ENCODE measurements at places on chromosomes 2 and 18.
A peak's percentile ranks its signal among the peaks of the same experiment; 100 is the strongest.

DNA sequence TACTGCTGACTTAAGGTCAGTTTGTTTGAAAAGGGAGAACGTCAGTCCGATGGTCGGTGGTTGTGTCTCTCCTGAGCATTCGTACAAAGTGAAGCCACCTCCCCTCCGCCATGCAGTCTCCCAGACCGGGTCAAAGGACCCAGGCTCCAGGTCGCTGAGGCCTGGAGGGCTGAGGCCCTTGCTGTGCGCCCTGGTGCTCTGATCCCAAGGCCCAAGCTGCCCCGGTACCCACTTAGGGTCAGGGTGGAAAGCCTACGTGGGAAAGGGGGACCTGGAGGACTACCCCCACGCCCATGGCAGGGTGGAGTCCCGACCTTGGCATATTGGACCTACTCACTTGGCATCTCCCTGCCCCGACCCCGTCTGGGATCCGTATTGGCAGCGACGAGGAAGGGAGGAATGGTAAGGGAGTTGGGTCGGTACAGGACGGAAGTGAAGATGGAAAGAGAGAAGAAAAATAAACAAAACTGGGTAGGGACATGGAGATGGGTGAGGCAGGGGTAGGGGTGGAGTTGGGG, 8.0 kb upstream of the SIX3 start:
- DNase-seq = no peak

DNA sequence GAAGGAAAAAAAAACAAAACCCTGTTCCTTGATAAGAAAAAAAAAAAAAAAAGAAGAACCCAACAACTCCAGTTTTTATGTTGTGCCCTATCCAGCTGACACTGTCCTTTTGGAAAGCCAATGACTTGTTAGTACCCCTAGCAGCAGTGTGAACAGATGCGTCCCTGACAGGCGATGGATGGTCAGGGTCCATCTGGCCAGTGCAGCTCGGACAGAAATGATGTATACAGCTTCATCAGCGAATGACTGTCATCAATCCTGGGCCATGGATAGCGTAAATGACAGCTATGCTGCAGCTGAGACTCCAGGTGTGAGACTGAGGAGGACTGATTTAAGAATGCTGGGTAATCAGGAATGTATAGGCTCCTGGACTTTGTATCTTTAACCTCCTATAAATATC, 318.8 kb upstream of the FIGN start:
- DNase-seq = no peak

DNA sequence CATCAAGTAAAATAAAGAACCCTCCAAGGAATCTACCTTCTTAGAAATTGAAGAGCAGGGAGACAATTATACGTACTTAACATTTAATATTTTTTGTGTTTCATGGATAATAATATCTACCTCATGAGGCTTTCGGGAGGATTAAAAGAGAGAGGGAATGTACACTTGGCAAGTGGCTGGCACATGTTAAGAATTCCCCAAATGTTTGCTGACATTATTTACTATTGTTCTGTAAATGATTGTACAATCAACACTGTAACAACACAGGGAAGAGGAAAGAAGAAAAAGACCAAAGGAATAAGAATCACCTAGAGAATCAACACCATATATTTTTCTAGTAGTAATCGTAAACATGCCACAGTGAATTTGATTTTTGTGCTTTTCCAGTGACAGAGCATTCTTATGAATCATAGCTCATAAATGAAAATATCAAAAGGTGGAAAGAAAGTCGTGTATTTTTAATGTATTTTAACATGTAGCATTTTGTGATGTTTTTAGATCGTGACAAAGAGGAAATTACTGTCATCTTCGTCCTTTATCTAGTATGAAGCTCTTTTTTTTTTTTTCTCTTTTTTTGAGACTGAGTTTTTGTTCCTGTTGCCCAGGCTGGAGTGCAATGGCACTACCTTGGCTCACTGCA, 67.3 kb downstream of the B3GNT2 start:
- no peak for DNase-seq

DNA sequence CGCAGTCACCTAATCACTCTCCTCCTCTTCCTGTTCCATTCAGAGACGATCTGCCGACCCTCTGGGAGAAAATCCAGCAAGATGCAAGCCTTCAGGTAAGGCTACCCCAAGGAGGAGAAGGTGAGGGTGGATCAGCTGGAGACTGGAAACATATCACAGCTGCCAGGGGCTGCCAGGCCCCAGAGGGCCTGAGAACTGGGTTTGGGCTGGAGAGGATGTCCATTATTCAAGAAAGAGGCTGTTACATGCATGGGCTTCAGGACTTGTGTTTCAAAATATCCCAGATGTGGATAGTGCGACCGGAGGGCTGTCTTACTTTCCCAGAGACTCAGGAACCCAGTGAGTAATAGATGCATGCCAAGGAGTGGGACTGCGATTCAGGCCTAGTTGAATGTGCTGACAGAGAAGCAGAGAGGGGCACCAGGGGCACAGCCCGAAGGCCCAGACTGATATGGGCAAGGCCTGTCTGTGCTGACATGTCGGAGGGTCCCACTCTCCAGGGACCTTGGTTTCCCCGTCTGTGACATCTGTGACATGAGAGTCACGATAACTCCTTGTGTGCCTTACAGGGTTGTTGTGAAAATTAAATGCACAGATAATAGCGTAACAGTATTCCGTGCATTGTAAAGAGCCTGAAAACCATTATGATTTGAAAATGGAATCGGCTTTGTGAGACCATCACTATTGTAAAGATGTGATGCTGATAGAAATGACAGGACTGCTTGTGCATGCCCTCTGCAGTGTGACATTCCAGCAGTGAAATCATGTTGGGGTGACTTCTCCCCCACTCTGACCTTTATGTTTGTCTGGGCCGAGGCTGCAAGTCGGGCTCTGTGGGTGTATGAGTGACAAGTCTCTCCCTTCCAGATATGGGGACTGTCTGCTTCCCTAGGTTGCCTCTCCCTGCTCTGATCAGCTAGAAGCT, 510 bp downstream of the IL1RN start:
- DNase-seq = no peak

DNA sequence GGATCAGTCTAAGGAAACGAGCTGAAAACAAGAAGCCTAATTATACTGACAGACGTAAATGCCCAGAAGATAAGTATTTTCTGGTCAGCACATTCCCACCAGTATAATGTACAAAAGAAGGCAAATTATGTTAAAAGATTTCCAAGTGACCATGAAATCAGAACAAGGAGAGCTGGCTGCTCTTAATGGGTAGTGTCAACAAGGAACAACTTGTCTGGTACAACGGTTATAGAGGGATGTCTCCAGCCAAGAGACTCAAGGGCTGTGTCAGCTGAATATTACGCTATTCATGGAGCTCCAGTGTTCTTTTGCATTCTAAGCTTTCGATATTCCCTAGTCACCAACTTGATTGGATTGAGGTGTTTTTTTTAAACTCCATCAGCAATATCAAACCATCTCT, 8.6 kb upstream of the L3MBTL4 start:
- no peak for DNase-seq

- no peak for DNase-seq
Measured at GRCh38 chr18:23101861-23102432, 33.3 kb upstream of the CABLES1 start.

DNA sequence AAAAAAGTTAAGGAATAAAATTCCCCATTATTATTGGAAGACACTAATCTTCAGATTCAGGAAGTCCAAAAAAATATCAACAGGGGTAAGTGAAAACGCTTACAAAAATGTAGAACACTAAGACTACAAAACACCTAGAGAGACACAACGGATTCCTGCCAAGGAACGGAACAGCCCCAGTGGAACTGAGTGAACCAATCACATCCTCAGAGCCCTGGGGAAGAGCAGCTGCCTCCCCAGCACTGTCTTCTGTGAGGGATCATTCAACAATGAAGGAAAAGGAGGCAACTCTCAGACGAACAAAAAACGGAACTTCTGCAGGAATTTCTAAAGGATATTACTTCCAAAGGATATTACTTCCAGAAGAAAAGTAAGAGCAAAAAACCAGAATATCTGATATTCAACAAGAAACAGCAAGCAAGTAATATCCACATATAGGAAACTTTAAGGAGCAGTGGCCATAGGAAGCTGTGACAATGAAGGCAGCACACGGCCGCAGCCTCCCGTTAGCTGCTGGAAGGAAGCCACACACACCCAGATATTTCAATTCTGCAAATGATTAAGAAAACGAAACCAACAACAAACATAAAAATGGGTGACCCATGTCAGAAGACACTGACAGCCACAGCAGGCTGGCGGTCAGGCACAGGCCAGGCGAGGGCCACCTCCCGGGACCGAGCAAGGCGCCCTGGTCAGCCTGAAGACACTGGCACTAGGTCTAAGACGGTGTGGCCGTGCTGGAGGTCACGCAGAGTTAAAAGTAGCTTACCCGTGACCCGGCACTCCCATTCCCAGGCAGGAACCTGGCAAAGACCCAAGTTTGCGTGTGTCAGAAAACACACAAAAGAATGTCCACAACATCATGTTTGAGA, 81.8 kb downstream of the HDAC4 start:
- peak; percentile 65 for DNase-seq

DNA sequence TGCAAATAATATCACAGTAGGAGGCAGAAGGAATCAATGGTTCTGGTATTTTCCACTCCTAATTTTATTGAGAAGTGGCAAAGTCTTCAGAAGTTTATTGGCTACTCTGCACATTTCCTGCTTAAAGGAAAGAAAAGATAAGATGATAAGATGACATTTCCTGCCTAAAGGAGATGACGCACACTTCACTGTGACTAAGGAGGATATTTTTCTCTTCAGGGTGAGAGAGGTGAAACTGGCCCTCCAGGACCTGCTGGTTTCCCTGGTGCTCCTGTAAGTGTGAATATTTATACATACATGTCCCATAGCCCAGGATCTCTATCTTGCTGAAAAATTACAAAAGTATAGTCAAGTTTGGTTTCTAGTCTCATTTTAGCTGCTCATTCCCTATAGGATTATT, 27.9 kb downstream of the COL3A1 start:
- DNase-seq = no peak

- peak; percentile 65 for DNase-seq
Measured at GRCh38 chr2:85419009-85419675, 628 bp downstream of the SH2D6 start.

GRCh38 chr18:48785736-48786454, 164.9 kb downstream of the SMAD7 start:
- DNase-seq = peak; percentile 10

- no peak for DNase-seq
Measured at GRCh38 chr2:25323042-25323514, 18.6 kb downstream of the DNMT3A start.

DNA sequence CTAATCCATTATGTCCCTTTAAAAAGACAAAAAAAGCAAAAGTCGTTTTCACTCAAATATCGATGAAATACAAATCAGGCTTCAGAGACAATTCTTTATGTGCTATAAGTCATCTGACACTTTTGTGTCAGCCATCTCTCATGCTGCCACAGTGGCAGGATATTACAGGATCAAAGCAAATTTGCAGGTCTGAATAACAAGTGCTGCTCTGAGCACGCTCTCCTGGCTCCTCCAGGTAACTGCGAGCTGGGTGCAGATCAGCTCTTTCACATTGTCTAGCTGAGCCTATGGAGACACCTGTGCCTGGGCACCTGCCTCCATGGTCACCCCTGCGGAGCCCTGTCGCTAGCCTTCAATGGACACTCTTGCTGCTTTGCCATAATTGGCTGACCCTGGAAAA, 250.2 kb upstream of the RAB12 start:
- no peak for DNase-seq

DNA sequence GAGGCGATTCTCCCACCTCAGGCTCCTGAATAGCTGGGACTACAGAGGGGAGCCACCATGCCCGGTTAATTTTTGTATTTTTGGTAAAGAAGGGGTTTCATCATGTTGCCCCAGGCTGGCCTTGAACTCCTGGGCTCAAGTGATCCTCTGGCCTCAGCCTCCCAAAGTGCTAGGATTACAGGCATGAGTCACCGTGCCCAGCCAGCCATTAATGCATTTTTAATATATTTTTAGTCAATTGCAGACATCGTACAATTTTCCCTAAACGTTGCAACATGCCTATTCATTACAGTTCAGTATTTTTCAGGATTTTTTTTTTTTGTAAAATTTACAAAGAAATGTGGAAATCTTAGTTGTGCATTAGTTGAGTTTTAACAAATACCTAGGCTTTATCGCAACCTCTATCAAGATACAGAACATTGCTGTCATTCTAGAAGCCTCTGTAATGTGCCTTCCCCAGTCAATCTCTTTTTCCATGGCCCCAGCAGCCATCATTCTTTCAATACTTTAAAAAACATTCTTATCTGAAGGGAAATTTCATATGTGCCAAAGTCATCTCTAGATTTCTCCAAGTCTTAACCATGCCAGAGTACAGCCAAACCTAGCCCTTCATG, 14.7 kb downstream of the NABP1 start:
- DNase-seq = no peak

GRCh38 chr18:26267357-26267930, 41.2 kb downstream of the TAF4B start:
- DNase-seq = no peak

- no peak for DNase-seq
Measured at GRCh38 chr2:205261516-205262020, 420.7 kb upstream of the NRP2 start.

DNA sequence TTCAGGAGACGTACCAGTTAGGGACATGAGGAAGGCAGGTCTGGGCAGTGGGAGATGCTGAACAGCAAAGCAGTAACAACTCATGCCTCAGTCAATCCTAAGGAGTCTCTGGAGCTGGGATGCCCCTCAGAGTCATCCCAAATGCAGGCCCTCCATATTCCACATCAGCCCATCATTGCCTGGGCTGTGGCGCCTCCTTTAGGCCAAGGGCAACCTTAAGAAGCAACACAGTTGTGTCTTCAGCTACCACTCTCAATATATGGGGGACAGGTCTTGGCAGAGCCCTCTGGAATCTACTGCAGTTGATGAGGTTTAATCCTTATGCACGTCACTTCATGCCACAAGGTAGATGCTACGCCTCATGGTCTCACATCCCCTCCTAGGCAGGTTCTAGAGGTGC, 682.0 kb upstream of the RAB6C start:
- DNase-seq = no peak

DNA sequence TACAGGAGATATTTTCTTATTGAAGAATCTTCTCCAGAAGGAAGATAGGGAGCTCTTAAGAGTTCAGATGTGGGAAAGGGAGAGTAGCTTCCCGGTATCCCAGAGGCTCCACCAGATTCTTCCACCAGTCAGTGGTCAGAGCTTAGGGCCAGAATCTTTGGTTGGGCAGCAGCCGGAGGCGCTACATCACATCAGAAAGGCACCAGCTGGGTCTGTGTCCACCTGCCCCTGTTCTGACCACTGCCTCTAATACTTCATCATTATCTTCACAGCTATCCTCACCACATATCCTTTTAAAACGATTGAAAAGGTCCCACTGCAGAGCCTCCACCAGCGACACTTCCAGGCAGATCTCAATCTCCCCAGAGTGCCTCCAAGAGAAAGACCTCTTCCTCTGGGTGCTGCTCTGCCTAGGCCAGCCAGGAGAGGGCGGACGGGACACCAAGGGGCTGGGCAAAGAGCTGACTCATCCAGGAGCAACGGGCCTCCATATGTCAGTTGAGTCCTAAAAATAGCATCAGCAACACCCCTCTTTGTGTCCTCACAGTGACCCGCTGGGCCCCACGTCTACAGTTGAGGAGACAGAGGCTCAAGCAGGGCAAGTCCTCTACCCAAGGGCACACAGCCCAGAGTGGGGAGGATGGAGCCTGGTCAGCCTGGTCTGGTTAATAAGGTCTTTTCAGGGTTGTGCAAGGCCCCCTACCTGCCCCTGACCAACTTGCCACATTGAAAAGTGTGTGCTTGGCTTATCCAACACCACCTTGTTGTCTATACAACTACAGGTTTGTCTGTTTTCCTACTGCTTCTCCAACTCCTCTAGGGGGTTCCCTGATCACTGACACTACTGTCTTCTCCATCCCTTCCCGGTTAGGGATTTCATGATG, 81.2 kb downstream of the ADD2 start:
- DNase-seq = peak; percentile 79
